Stomach (tissue), 19 donors: ENCODE measurements at places on chromosomes 1 and 21. TPM values are rescaled to one million over a fixed set of nuclear protein-coding genes. Genes with fewer than 3 reads are reported as not detected.

- no peak for DNase-seq
- no peak overlapping the region for H3K27ac ChIP-seq
- H3K27me3 ChIP-seq: no peaks in the 10 kb centered on the region
- H3K36me3 ChIP-seq: no peaks in the 10 kb centered on the region
Observed at GRCh38 chr1:214518361-214518760, 33.0 kb downstream of the PTPN14 start.

SLFNL1 gene
- not detected for total RNA-seq

EFCAB7 gene
- total RNA-seq: not detected

TTLL7 gene
- 12.9 TPM for total RNA-seq

- no peak for DNase-seq
- no peaks in the 10 kb centered on the region for H3K4me1 ChIP-seq
- H3K27ac ChIP-seq: no peak overlapping the region
- H3K27me3 ChIP-seq: no peaks in the 10 kb centered on the region
- H3K36me3 ChIP-seq: no peaks in the 10 kb centered on the region
Observed at GRCh38 chr1:203173566-203173965, 2.1 kb downstream of the MYBPH start.
